ENCODE measurements at places on chromosomes 3 and 15. TPM values are rescaled to one million over a fixed set of nuclear protein-coding genes. Genes with fewer than 3 reads are reported as not detected.

DNA sequence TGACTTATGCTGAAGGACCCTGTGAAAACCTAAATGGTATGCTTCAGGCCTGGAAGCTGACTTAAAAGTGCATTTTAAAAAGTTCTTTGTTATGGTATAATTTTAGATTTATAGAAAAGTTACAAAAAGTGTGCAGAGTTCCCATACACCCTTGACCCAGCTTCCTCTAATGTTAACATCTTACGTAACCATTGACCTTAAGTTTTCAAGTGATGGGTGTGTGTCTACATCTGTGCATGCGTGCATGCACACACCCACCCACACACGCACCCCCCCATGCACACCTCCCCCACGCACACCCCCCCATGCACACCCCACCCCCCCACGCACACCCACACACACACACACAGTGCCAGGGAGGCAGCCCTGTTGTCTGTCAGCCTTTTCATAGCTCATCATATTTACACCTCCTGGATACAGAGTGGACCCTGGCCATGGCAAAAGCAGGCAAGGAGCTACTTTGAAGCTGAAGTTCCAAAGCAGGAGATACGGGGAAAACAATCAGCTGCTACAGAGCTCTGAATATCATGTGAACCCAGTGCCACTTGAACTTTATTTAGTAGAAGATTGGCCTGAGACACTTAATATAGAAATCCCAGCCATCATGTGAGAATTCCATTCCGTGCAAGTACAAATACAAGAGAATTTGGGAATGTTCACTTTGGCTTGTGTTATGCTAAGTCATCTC lies 30.0 kb upstream of the TRAK1 start:
- DNase-seq: no peak

DNA sequence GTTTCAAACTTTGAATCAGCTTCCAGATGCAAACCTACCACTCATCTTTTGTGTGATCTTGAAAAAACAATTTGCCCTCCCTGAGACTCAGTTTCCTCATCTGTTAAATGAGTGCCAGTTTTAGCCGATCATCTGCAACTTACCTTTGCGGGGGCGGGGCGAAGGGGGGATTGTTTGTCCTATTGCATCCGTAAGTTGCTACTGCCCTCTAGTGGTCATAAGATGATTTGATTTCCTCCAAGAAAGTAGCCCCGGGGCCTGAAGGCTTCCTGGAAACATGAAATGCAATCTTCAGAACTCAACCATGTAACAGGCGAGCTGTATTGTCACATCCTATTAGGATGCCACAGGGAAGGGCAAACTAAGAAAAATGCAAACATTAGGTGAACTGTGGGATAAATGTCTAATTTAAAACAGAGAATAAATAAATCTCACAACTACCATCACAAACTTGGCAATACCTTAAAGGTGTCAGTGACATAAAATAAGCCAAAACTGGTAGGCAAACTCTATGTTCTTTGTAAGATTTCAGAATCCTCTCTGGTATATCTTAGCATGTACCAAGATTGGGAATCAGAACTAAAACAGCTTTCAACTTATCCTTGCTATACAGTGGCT lies 63.5 kb upstream of the CLDN18 start:
- peak; percentile 29 for DNase-seq

Gene FEZF2
- not detected for polyA plus RNA-seq

DNA sequence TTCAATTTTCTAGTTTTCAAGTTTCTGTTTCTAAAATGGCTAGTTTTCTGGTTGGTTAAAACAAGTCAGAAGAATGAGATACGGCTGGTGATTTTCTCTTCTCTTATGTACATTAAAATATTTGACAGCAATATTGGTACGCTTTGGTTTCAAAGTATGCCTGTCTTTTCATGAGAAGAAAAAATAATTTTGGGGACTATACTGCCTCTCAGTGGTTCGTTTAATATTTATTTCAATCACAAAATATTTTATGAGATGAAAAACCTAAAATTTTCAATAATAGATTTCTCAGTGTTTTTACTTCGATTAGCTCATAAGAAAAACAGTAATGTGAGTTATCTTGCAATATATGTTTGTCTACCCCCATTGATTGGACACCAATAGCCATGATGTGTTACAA lies 72.8 kb upstream of the AADACL2 start:
- no peak for DNase-seq

GRCh38 chr15:75751116-75751875 lies 38.6 kb upstream of the CSPG4 start:
- no peak for DNase-seq

- no peak for DNase-seq
These were observed 257.7 kb upstream of the UBE2E1 start for GRCh38 chr3:23547905-23548650.

DNA sequence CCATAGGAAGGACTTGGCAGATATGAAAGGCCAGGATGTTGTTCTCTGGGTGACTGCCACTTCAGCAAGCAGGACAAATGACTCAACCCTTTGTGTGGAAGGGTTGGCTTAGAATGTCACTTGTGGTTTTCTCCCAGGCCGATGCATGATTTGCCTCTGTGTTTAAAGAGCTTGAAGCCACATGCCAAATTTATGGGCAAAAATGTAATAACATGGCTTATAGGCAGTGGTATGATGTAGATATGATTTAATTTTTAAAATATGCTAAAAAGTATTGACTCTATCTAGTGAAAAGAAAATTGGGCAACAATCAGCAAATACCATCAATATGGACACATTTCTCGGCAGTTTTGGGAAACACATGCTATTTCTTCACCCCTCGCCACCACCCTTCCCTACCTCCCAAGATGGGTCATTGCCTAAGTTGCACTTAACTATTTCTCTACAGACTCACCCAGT lies 114.6 kb downstream of the CYP19A1 start:
- DNase-seq: no peak

- DNase-seq: no peak
These were observed 39.0 kb downstream of the CNTN4 start for GRCh38 chr3:2137651-2138050.

GRCh38 chr3:46998121-46998851 lies 18.8 kb downstream of the NBEAL2 start:
- DNase-seq: no peak

Gene STAB1
- polyA plus RNA-seq: 42.1 TPM

DNA sequence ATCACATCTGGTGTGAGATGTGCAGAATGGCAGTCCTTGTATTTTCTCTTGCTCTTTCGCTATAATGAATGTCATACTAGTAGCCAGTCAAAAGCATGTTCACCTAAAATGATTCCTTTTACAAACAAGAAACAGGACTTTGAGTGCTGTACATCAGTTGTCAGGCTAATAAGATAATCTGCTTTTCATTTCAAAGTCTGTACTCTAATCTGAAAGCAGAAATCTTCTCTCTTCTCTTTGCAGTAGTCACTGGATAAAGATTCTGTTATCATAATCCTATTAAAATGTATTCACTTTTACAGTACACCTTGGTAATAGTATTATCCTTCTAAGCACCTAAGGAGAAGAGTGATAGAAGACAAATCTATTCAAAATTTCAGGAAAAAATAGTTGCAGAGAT lies 300.1 kb downstream of the MFSD1 start:
- DNase-seq: no peak

- no peak for DNase-seq
These were observed 42.2 kb downstream of the SV2B start for GRCh38 chr15:91142106-91142744.

Gene C3orf85
- polyA plus RNA-seq: not detected

- DNase-seq: no peak
These were observed 2.7 kb upstream of the STARD5 start for GRCh38 chr15:81326466-81327212.

Gene MOBP
- polyA plus RNA-seq: 0.26 TPM

Gene ARHGAP31
- 42.9 TPM for polyA plus RNA-seq

GRCh38 chr15:59304034-59304795 lies 68.5 kb downstream of the MYO1E start:
- no peak for DNase-seq

DNA sequence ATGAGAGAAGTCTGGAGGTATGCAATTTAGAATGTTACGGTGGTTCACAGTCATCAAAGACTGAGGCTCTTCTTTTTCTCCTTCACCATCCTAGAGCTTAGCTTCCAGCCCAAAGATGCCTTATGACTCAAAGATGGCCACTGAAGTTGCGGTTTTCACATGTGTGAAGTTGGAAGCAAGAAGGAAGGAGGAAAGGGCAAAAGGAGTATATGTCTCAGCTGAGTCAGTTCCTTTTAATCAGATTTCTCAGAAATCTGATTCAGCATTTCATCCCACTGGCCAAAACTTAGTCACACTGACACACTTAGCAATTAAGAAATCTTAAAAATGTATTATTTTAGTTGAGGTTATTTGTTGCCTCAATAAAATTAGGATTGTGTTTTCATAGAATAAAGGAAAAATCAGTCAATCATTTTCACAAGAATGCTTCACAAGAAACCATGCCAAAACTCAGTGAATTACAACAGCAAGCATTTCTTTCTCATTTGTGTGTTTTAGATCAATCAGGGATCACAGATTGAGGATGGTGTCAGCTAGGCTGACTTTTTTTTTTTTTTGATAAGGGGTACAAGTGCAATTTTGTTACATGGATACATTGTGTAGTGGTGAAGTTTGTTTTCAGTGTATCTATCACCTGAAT lies 211.1 kb upstream of the GADL1 start:
- DNase-seq: no peak

DNA sequence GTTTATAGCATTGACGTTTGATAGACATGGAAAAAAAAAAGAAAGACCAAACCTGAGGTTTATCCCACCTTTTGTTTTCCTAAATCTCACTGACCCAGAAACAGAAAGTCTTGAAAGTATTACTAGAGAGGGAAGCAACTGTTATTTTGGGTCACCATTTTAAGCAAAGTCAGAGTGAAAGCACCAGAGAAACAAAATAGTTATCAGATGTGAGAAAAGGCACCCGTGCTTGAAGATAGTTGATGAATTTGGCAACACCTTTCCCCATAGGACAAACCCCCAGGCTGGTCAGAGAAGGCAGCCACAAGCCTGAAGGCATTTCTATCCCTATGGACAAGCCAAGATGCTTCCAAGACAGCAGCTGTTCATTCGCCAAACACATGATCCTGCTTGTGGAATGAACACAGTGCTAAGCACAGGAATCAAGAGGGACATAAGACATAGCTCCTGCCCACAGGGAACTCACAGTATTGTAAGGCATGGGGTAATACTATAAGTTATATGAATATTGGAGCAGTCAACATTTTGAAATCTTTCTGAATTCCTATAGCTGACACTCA lies 170.9 kb downstream of the ERC2 start:
- no peak for DNase-seq

DNA sequence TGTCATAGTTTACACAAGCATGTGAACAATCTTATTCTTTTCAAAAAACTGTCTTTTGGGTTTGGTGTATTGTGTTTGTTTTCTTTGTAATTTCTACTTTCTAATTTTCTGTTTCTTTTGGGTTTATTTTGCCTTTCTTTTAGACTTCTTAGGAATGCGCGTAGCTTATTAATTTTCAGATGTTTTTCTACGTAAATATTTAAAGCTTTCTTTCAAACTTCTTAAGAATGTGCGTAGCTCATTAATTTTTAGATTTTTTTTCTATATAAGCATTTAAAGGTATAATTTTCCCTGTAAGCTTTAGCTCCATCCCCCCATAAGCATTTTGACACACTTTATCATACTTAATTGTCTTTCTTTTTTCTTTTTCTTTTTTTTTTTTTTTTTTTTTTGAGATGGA lies 55.2 kb downstream of the RAD54L2 start:
- DNase-seq: no peak

Gene DOCK3
- polyA plus RNA-seq: 2.5 TPM

Gene MAP1A
- 5.8 TPM for polyA plus RNA-seq

Gene TMIE
- polyA plus RNA-seq: 0.72 TPM

Gene DUOXA1
- 1.4 TPM for polyA plus RNA-seq

DNA sequence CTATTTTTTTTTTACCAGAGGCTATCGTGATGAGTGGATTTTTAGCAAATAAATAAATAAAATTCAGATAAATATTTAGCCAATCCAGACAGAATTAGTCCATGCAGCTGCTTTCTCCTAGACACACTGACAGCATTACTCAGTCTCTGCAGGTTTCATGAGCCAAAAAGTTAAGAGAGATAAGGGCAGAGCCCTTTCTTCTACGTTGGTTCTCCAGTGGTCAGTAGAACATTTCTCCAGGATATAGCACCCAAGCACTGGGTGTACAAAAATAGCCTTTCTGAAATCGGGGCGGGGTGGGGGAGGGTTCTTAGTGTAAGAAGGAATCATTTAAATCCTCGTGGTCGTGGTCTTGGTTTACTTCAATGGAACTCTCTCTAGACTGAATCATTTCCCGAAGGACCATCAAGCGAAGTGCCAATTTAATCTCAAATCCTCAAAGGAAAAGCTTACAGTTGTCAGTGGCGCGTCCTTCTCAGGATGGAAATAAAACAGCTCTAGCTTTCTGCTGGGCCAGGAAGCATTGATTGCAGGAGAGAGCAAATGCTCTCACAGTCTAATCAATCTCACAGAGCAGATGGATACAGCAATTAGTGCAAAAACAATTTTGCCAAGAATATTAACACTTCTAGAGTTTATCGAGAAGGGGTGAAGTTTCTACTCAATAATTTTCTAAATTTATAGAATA lies 86.2 kb downstream of the SATB1 start:
- no peak for DNase-seq

DNA sequence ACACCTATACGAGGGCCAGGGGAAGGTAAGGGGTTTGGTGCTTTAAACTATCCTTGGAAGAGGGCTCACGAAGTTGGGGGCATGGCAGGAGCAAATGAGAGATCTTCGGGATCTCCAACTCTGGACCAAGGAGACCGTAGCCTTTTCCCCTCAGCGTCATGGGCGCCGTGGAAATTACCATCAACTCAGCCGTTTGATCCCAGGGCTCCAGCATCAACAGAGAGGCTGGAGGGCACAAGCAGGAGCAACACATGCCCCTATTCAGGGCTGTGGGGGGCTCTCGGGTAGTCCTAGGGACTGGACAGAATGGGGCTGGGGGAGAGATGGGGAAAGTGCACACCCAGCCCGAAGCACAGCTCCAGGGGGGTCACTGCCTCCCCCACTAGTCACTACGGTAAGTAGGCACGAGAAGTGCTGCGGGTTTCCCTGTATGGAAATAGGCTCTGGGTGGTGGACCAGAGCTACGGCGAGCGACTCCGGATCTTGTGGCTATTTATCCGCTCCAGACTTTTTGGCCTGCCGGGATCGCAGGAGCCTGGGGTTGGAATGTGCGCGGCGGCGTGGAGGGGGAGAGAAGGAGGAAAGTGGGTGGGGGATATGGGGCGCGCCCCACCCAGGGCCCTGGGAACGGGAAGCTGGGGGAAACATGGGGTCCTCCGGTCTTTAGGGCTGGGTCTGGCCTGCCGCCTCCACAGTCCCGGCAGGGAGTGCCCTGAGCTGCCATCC lies 539 bp upstream of the LAMB2 start:
- peak; percentile 86 for DNase-seq

Gene TRANK1
- 17.0 TPM for polyA plus RNA-seq

- DNase-seq: no peak
These were observed 62.4 kb upstream of the ADPGK start for GRCh38 chr15:72845981-72846383.

- DNase-seq: no peak
These were observed 48.1 kb downstream of the SH3BP5 start for GRCh38 chr3:15284121-15284889.

Gene CD96
- polyA plus RNA-seq: 1.6 TPM

Gene C3orf20
- polyA plus RNA-seq: 0.25 TPM

GRCh38 chr15:69555080-69555479 lies 102.5 kb downstream of the RPLP1 start:
- no peak for DNase-seq

Measured in right lung (tissue), 10 donors.